Daoy (cell line): ENCODE measurements at places on chromosomes 12 and 14. TPM values are rescaled to one million over a fixed set of nuclear protein-coding genes. Genes with fewer than 3 reads are reported as not detected.

- no peak for DNase-seq
Measured at GRCh38 chr14:39381366-39381765, 50.9 kb downstream of the FBXO33 start.

- DNase-seq = no peak
Measured at GRCh38 chr12:90916516-90916915, 38.5 kb downstream of the CCER1 start.

DNA sequence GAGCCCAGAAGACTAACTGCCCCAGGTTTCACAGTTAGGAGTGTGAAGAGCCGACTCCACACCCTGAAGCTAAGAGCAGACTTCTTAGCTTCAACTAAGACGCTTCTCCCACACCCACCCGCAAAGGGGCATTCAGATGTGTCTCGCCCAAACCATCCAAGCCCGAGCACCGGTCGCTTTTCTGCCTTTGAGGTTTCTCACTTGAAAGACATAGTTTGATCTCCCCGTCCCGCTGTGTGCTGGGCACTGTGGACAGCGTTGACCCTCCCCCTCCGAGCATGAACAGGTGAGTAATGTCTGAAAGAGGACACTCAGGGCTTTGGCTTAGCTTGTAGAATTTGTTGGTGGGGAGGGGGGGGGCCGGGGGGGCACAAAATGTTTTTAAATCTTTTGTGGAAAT lies 123.8 kb downstream of the TMEM132D start:
- no peak for DNase-seq

- DNase-seq = no peak
Measured at GRCh38 chr14:68271913-68272391, 452.4 kb downstream of the RAD51B start.

DNA sequence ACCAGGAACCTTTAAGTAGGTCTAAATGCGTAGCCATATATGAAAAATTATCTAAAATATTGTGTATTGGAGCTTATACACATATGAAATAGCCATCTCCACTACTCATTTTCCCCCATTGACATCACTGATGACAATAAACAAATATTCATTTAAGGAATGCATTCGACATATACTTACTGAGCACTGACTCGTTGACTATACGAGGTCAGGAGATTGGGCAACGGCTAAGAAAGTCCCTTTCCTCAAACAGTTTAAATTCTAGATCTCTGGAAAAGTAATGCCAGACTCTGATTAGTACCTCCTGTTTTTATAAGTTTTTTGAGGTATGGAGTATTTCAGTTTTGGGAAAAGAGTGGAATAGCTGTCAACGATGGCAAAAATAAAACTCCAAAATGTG lies 139.4 kb upstream of the DIO2 start:
- no peak for DNase-seq

DNA sequence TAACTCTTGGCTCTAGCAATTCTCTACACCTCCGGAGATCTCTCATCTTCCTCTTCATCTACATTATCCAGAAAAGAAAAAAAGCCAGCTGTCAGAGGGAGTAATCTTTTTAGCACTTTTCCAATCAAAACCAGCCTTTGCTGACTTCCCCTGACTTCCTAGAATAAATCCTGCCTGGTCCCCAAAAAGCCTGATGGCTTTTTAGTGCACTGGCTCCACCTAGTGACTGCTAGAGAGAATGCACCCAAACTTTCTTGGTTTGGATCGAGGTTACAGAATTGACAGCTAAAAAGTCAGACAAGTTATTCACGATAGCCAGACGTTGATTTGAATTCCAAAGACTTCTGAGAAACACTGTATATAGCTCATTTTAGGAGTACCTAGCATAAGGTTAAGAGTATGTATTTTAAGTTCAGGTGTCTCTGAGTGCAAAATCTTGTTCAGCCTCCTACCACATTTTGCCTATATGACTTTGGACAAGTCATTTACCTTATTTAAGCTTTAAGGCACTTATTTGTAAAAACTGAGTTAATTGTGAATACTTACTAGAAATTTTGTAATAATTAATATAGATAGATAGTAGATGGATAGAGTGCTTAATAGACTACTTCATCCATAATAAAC lies 185.7 kb upstream of the GRIN2B start:
- DNase-seq = peak; percentile 39

The KLHL33 gene
- total RNA-seq = not detected in 2 replicates

The SRRM4 gene
- 0.03 TPM in 1 of 2 replicates, not detected in the other for total RNA-seq

The SCNN1A gene
- total RNA-seq = 0.23 TPM in 1 of 2 replicates, not detected in the other
